ENCODE measurements at places on chromosomes 16 and 17.

GRCh38 chr17:13337864-13338371 lies 263.8 kb downstream of the HS3ST3A1 start:
- DNase-seq, result peak; percentile 42

- DNase-seq, result peak; percentile 24
Observed at GRCh38 chr16:83878838-83879237, 20.1 kb upstream of the MLYCD start.

DNA sequence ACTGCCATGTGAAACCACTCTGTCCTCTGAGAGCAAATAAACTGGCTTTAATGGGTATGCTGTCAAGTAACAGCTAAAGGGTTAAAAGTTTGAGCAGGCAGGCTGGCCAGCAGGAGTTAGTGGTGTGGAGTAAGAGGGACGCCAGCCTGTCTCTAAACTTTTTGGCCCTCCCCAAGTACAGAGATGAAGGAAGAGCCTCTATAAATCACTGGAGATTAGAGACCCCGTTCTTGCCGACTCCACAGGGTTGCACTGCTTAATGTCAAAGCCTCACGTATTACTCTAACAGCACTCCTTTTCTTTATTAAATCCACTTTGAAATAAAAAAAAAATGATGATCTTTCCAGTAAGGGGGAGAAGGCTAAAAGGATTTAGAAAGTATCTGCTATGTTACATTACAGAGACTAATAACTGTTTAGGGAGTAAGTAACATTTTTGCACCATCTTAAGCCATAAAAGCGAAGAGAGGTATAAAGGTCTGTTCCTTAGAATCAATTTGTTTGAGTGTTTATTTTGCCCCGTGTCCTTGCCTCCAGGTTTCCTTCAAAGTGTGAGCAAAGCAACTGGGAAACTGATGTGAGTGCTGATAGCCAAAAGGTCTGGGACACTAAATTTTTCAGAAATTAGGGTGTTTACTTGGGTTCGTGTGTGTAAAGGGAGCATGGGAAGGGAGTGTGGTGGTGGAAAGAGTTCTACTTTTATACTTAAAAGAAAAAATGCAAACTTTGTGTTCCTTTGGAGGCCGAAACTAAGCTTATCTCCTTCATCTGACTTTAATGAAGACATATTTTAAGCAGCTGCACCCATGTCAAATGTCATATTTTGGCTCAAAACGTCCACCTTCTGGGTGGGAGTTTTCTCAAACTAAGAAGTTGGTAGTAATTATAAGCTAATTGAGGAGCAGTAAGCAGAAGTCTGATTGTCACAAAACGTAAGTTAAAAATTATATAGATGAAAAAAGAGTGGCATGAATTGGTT lies 109.9 kb upstream of the TBX2 start:
- DNase-seq, result no peak

- DNase-seq, result no peak
Observed at GRCh38 chr16:4347010-4347409, 4.1 kb downstream of the PAM16 start.

- DNase-seq, result no peak
Observed at GRCh38 chr17:13925579-13925978, 143.7 kb upstream of the COX10 start.

DNA sequence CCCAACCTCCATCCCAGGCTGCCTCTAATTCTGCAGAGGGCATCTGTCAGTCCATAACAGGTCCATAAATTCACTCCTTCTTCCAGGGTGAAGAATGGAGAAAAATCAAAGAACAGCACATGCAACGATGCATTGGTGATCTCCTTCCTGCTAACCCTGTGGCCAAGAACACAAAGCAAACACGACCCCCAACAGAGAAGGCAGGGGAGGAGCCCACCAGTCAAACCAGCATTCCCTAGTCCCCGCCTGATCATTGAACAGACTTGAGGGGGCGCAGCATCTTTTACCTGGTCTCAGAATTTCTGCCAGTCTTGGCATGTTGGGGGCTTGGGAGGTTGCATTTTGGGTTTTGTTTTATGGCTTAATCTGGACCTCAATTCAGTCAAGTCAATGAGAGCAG lies 476.0 kb downstream of the SLC39A11 start:
- DNase-seq, result no peak

- no peak for DNase-seq
Observed at GRCh38 chr17:47720754-47721533, 12.1 kb upstream of the TBX21 start.

DNA sequence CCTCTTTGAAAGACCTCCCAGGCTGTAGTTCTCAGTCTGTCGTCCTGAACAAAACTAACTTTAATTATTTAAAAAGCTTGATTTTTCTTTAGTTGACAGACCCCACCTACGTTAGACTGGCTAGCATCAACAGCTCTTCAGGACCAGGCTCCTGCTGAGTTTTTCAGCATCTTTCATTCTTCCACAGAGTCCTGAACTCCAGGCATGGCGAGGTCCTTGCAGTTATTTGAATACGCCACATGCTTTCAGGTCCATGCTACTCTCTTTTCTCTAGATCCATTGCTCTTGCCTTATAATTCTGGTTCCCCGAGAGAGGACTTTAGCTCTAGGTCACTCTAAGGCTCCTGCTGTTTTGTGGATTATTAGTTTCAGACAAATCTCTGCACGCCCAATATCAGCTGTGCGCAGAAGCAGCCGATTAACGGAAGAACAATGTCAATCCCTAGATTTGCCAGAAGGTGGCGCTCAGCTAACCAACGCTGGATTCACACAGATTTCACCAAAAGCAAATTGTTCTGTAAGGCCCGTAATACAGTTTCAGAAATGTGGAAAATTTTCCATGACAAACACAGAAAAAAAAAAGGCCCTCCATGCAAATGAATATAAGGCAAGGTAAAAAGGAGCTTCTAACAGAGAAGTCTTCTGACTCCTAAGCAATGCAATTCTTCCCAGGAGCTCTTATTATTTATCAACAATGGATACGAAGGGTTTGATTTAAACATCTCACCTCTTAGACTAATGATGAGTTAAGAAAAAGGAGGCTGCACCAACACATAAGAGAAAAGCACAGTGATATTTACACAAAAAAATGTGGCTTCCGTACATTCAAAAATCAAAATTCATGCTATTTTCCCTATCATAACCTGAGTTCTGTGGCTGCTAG lies 33.5 kb upstream of the BCO1 start:
- no peak for DNase-seq

DNA sequence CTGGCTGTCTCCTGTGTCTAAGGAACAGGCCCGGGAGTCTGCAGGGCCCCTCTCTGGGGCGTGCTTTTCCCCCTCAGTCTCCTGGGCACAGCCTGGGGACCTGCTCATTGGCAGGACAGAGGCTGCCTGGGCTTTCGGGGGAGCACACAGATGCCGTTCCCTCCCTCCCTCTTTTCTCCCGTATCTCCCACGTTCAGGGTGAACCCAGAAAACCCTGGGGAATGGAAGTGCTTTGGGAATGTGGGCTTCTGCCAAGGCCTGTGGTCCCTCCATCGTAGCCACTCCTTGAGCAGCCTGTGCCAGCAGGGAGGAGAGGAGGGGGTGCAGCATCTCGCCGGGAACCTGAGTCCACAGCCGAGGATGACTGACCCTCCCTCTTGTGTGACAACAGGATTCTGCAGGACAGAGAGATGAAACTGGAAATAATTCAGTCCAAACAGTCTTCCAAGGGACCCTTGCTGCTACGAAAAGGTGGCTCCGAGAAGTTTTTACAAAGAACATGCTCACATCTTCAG lies 52.0 kb downstream of the RNF213 start:
- no peak for DNase-seq

GRCh38 chr17:60525328-60525684 lies 736 bp downstream of the APPBP2 start:
- DNase-seq, result no peak

DNA sequence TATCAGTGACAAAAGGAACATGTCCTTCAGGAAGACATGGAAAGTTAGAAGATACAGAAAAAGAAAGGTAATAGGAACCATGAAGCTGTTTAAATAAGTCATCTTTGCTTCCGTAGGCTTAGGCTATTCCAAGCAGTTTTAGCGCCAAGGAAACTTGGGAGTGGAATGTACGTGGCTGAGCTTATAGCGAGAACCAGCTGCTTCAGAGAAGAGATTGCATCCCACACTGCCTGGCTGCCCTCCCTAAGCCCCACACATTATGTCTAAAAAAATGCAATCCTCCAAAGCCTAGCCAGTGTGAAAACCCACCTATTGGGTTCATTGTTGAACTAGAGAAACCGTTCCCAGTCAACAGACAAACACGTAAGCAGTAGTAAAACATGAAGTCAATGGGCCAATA lies 149.9 kb downstream of the SLC39A11 start:
- DNase-seq, result no peak

DNA sequence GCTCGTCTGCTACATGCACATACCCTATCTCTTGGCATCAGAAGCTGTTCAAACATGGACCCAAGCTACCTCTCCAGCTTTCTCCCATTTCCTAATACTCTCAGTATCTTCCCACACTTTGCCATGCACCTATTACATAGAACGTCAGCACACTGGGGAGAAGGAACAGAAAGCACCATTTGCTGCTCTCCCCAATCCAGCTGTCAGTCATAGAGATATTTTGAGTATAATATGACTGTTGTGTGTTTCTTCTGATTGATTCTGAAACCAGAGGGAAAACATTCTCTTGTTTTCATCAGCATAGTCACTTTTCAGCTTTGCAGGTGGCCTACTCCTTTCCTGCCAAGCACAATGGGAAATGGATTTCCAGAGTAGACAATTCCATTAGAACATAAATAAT lies 107.1 kb downstream of the ADAMTS18 start:
- DNase-seq, result no peak

- no peak for DNase-seq
Observed at GRCh38 chr17:57674894-57675293, 70.2 kb downstream of the CCDC182 start.

- DNase-seq, result no peak
Observed at GRCh38 chr17:17017343-17018014, 24.8 kb upstream of the MPRIP start.

Measured in HFF-Myc (cell line).